Activated T-cell treated with anti-CD3 and anti-CD28 coated beads, Interleukin-2, amount 50 U/mL, for 72 hours (primary cell): ENCODE measurements at places on chromosomes 5 and 9.

- DNase-seq = peak; percentile 44
These were observed 31.1 kb upstream of the FGF1 start for GRCh38 chr5:142716963-142717362.

DNA sequence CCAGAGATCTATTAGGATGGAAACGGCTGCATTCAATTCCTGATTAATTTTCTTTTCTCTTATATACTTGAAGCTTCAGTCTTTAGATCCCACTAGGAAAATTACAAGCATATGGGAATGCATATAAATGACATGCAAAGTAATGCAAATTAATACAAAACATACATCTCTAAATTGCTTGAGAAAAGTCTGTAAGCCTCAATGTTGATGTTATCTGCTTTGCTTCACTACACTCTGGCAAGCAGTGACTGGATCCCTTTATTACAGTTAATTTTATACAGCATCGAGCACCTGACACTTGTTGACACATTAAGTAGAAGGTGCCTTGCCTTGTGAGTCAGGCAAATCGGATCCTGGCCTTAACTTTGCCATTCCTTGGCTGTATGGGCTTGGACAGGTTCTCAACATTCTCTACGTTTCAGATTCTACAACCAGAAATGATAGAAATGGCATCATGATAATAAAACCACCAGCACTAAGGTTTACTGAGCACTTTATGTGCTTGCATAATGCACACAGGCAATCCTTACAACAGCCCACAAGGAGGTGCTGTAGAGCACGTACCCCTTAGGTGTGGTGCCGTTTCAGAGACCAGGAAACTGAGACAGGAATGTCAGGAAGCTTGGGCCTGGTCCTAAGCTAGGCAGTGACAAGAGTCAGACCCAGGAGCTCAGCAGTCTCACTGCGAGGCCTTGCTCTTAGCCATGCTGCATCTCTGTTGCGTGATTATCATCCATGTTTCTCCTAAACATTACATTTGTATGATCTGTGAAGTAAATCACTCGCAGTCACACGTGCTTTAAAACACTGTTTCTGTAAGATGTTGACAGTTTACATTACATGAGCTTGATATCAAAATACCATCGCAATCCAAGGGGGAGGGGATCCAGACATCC is 2.7 kb downstream of the GCNT4 start:
- DNase-seq = peak; percentile 68

DNA sequence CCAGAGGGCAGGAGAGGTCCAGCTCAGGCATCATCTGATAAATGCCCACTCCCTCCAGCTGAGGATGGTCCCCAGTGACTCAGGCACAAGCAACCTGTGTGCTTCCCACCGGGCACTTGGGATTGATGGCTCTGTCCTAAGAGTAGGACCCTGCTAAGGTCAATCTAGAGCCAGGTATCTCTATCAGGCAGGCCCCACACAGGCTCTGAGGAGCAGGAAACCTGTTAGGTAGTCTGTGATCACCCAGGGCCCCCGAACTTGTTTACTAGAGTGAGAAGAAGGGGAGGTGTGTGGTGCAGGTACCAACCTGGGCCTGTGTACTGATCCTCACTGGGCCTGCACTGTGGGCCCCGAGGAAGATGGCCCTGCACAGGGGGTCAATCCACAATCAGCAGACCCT is 119.6 kb upstream of the FSTL4 start:
- no peak for DNase-seq

- DNase-seq = no peak
These were observed 4.8 kb downstream of the PSMB7 start for GRCh38 chr9:124410321-124410913.

DNA sequence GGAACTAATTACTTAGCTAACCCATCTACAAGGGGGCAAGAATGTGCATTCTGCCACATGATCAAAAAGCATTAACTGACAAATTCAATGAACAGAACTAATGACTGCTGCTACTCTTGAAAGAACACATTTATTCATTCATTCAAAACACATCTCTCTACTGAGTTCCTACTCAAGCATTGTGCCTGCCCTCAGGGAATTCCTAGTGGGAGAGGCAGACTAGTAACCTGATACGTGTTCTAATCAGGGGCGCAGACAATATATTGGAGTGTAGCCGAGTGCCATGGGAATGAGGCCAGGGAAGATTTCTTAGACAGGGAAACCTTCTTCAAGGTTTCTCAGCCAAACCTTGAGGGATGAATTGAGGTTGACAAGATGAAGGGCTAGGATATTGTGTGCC is 56.7 kb upstream of the PAPPA start:
- DNase-seq = no peak

DNA sequence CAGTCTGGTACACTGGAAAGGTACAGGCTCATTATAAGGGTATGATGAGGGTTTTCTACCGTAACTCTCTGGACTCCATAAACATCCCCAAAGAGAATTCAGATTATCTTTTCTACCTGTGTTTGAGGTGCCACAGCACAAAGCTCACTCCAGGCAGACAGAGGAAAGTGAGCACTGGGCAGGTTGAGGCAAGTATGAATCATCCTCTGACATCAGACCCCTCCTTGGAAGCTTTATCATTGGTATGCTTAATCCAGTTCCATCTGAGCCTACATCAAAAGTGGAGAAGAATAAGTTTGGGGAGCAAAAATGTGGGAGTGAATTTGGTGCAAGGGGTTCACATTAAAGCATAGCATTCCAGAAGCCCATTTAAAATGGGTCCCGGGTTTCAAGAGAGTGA is 21.7 kb downstream of the C9orf152 start:
- no peak for DNase-seq

- no peak for DNase-seq
These were observed 283.8 kb upstream of the DMRT1 start for GRCh38 chr9:557601-558201.

DNA sequence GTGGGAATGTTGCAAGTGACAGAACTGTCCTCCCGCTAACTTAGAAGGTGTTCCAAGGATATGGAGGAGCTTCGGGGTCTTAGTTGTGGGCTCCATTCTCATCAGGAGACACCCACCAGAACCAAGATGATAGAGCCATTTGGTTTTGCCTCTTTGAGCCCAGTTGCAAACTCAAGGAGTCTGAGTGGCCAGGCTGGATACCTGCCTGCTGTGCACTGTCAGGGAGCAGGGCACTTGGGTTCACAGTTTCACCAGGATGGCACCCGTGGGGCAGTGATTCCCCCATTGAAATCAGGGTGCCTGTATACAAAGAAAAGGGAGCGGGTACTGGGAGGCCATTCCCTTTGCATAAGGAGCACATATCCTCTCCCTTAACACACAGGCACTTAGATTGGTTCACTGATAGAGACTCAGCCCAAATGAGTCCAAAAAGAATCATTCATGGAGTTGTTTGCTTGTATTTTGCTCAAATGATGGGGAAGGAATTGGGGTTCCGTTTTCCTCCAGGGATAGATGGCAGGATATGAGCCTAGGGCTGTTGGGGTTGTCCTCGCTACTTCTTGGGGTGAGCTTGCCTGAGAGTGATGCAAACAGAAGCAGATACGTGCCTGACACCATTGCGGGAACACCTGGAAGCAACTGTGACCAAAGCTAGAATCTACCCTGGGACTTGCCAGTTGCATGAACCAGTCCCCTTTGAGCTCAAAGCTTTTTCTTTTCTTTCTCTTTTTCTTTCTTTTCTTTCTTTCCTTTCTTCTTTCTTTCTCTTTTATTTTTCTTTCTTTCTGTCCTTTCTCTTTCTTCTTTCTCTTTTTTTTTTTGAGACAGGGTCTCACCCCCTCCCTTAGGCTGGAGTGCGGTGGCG is 1.3 kb upstream of the PRR7 start:
- DNase-seq = no peak

DNA sequence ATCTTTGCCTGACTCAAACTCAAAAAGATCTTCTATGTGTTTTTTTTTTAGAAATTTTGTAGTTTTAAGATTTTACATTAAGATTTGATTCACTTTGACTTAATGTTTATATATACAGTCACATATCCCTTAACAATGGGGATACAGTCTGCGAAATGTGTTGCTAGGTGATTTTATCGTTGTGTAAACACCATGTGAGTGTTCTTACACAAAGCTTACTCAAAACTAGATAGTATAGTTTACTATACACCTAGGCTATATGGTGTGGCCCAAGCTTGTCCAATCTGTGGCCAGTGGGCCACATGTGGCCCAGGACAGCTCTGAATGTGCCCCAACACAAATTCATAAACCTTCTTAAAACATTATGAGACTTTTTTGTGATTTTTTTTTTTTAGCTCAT is 131.9 kb downstream of the CWC27 start:
- DNase-seq = no peak

GRCh38 chr5:39520232-39520572 is 95.4 kb upstream of the DAB2 start:
- no peak for DNase-seq

GRCh38 chr9:20593537-20593936 is 28.8 kb downstream of the MLLT3 start:
- no peak for DNase-seq

GRCh38 chr9:136728548-136729123 is 14.1 kb downstream of the LCN10 start:
- DNase-seq = no peak

DNA sequence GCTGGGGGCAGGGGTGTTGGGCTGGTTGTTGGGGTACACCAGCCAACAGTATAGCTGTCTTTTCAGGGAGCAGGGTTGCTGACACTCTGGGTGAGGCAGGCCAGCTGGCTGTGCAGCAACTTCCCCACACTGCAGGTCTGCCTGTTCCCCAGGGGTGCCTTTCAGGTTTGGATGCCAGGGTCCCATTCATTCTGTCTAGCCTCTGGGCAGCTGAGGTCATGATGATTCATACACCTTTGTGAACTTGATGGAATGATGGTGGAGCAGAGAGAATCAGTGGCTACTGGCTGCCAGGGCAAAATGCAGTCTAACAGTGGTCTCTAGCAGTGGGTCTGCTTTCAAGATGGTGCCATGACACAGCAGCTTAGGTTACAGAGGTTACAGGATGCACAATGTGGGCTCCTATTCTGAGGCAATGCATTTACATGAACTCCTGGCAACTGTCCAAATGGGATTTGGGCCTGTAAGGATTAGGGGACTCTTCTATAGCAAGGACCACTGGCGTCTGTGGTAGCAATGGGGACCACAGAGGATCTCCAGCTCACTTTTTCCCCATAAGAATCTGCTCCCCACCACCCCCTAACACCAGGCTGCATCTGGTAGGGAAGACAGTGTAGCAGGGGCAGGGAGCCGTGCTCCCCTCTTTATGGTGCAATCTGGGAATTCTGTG is 103.7 kb downstream of the FEM1C start:
- no peak for DNase-seq

DNA sequence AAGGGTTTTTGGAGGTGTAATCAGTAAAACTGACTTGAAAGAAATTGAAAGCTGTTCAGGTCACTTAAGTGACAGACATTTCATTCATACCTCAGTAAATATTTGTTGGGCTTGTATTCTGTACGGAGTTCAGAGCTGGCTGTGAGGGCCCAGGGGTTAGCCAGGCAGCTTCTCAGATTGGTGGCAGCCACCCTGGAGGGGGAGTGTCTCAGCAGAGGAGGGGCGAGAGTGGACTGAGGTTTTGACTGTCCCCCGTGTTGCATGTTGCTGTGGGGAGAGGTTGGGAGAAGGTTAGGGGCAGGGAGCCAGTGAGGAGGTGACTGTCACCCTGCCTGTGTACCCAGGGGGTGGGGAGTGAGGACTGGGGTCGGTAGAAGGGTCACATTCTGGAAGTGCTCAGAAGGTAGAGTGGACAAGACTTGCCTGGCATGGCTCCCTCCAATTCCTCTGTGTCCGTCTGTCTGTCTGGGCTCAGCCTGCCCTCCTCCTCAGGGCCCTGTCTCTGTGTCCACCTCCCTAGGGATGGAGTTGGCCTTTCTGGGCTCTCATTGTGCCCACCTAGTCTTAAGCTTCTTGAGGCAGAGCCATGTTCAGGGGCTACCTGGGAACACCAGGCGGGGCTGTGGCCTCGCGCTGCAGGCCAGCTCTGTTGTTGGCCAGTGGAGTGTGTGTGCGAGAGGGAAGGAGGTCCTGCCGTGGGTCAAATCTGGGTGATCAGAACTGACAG is 4.4 kb downstream of the PHF2 start:
- DNase-seq = no peak

- no peak for DNase-seq
These were observed 62.4 kb upstream of the UBAC1 start for GRCh38 chr9:136023410-136024225.

- DNase-seq = no peak
These were observed 11.9 kb downstream of the ZFR start for GRCh38 chr5:32432633-32433032.

DNA sequence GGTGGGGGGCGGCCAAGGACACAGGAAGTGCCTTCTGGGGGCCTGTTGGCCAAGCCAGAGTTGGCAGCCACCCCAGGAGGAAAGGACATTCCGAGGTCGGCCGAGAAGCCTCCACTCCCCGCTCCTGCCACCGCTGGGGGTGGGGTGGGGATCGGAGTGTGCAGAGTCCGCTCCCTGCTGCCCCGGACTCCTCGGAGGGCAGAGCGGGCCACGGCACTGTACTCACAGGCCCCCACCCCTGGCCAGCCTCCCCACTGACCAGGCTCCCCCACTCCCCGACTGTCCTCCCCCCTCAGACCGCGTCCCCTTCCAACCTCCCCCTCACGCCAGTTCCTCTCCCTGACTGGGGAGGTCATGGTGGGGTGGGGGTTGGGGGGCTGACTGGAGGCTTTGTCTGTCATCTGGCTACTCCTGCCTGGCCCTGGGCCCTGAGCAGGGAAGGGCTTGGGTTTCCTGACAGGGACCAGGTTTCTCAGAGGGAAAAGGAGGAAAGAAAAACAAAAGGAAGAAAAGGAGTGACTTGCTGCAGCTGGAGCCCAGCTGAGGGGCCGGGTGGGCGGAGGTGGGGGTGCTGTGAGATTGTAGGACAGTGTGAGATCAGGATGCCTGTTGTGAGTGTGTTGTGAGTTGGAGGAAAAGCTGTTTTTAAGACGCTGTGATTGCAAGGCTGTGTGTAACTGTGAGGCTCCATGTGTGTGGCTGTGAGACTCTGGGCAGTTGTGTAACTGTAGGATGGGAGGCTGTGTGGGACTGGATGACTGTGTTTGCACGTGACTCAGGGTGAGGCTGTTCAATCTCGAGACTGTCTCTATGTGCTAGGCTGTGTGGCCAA is 29.7 kb downstream of the CNTFR start:
- DNase-seq = no peak

- no peak for DNase-seq
These were observed 56.7 kb upstream of the PCSK5 start for GRCh38 chr9:75833778-75834177.

GRCh38 chr5:52893105-52893504 is 96.0 kb upstream of the ITGA2 start:
- DNase-seq = no peak

DNA sequence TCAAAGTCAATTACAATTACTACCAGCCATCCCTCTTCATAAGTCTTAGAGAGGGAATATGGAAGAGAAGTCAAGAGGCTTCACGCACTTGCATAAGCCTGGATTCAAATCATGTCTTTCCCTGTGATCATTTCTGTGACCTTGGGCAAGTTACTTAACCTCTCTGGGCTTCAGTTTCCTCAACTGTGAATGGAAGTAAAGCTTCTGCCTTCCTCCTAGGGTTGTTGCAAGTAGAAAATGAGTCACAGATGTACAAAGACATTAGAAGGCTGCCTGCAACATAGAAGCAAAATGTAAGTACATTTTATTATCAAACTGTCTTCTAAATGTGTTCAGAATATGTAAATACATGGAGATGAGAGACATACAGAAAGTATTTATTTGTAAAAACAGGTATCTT is 42.3 kb upstream of the SEMA6A start:
- DNase-seq = no peak

GRCh38 chr5:60521376-60522291 is 178.3 kb downstream of the DEPDC1B start:
- no peak for DNase-seq
